Natural killer cell treated with Interleukin-12 subunit alpha and Interleukin-12 subunit beta and Interleukin-15 and Interleukin-18, amount 100 ng/mL, for 72 hours (primary cell): ENCODE measurements at places on chromosomes 6 and 20. TPM values are rescaled to one million over a fixed set of nuclear protein-coding genes. Genes with fewer than 3 reads are reported as not detected.

IL20RA gene
- not detected for total RNA-seq

NUDT3 gene
- 9.2 TPM for total RNA-seq

TMEM200A gene
- total RNA-seq: 1.2 TPM

EYA4 gene
- total RNA-seq: not detected

HCK gene
- total RNA-seq: not detected

SRF gene
- 70.4 TPM for total RNA-seq

C6orf52 gene
- total RNA-seq: 4.0 TPM

TBXT gene
- total RNA-seq: not detected

KCNK16 gene
- not detected for total RNA-seq

CRISP3 gene
- total RNA-seq: not detected

WFDC2 gene
- total RNA-seq: not detected

KIFC1 gene
- 52.9 TPM for total RNA-seq

RUNX2 gene
- 29.5 TPM for total RNA-seq

PACRG gene
- not detected for total RNA-seq

BPIFA1 gene
- not detected for total RNA-seq

PKHD1 gene
- not detected for total RNA-seq

MARCKS gene
- 0.74 TPM for total RNA-seq
